ENCODE measurements at places on chromosomes 2 and 18. TPM values are rescaled to one million over a fixed set of nuclear protein-coding genes. Genes with fewer than 3 reads are reported as not detected.
A peak's percentile ranks its signal among the peaks of the same experiment; 100 is the strongest.

- no peak overlapping the region for H3K27ac ChIP-seq
- H3K36me3 ChIP-seq: no peaks in the 10 kb centered on the region
- no peak for DNase-seq
Observed at GRCh38 chr2:20737505-20737904, 70.6 kb downstream of the GDF7 start.

DNA sequence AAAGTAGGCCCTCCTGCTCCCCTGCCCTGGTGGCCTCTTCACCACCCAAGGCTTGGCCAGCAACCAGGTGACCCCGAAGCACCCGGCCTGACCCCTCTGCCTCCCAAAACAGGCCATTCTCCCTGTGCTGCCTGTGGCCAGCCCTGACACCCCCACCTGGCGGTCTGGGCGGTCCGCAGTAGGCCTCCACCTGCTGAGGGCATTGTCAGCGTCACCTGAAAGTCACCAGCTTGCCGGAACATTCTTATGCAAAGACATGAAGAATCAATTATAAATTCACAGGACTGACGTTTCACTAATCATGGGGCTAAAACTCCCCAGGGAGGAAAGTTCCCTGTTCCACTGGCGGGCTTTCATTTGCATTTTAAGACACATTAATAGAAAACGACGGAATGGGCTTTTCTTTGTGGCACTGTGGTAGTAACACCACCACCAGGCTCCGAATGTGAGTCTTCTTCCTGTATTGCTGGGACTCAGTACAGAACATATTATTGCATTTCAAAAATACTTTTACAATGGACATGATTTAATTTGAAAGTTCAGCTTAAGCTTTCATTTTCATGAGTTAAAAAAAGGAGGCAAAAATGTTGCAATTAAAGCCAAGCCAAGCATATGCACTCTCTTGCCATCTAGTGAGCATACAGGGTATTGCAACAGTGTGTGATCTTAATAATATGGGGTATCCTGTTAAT is 57.4 kb downstream of the ADI1 start:
- no peak overlapping the region for H3K27ac ChIP-seq
- no peaks in the 10 kb centered on the region for H3K27me3 ChIP-seq
- H3K36me3 ChIP-seq: peaks cover 46% of the 10 kb centered on the region
- peak; percentile 78 for DNase-seq
- H3K4me3 ChIP-seq: no peak overlapping the region
- no peaks in the 10 kb centered on the region for H3K4me1 ChIP-seq

- no peaks in the 10 kb centered on the region for H3K27me3 ChIP-seq
- H3K4me3 ChIP-seq: no peak overlapping the region
- no peak overlapping the region for H3K27ac ChIP-seq
- H3K36me3 ChIP-seq: no peaks in the 10 kb centered on the region
- peaks cover 9% of the 10 kb centered on the region for H3K4me1 ChIP-seq
Observed at GRCh38 chr2:189522435-189523151, 58.0 kb downstream of the SLC40A1 start.

REG3A gene
- 0.96 TPM for polyA plus RNA-seq

KCNE4 gene
- polyA plus RNA-seq: 0.90 TPM

POLE4 gene
- polyA plus RNA-seq: 87.9 TPM

Measured in lung (tissue), 17 donors.